ENCODE measurements at places on chromosomes 5 and 9.

- DNase-seq: no peak
These were observed 82.4 kb downstream of the SH3RF2 start for GRCh38 chr5:146018514-146019375.

- DNase-seq: no peak
These were observed 119.6 kb downstream of the SEC61B start for GRCh38 chr9:99341686-99342085.

DNA sequence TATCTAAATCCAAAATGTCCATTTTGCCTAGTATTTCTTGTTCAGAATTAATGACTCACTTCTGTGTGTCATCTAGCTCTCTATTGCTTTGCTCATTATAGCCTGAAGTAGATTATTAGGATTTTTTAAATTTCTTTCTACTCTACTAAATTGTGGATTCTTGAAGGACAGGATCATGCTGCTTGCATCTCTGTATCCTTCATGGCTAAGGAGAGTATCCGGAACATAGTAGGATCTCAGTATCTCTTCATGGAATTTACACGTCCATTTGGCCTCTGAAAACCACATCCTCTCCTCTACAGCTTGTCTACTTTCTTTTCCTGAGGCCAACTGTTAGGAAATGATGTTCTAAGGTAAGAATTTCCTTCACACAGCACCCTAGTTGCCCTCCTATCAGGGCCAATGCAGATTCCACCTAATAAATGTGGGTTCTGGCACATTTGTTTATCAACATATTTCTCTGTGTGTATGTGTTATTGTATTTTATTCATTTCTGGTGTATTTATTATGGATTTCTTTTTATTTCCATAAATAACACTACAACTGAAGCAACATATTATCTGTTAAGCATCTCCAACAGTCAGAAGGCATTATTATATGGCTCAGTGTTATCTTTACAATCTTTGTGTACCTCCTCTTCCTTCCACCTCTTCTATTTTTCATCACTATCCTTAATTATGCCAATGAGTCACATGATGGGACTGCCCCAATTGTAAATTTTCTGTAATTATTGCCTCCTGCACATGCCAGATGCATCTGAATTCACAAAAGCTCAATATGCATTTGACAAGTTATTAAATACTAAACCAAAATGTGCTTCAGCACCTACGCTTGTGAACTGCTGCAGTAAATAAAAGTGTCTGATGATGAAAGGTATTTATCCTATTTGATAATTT is 557.8 kb upstream of the TLE4 start:
- no peak for DNase-seq

- DNase-seq: peak; percentile 26
These were observed 210.6 kb downstream of the AUH start for GRCh38 chr9:91150998-91151717.

DNA sequence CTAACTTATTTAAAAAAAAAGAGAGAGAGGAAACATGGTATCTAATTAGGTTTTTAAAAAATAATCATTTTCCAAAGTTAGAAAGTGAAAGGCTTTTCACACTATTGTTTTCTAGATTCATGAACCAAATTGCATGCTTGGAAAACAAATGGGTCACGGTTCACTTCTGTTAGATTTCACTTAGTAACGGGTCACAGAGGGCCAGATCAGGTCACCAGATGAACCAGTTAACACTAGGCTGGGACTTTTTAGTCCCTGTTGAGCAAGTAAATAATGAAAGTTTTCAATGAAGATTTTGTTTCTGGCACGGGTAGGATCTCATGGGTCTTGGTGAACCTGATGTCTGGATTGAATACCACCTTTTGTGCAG is 207.2 kb upstream of the RFX3 start:
- no peak for DNase-seq

DNA sequence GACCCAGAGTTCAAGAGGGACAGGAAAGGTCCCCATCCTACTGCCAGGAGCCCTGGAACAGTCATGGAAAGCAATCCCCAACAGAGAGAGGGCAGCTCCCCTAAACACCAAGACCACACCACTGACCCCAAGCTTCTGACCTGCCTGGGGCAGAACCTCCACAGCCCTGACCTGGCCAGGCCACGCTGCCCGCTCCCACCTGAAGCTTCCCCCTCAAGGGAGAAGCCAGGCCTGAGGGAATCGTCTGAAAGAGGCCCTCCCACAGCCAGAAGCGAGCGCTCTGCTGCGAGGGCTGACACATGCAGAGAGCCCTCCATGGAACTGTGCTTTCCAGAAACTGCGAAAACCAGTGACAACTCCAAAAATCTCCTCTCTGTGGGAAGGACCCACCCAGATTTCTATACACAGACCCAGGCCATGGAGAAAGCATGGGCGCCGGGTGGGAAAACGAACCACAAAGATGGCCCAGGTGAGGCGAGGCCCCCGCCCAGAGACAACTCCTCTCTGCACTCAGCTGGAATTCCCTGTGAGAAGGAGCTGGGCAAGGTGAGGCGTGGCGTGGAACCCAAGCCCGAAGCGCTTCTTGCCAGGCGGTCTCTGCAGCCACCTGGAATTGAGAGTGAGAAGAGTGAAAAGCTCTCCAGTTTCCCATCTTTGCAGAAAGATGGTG is 31.6 kb downstream of the CD180 start:
- no peak for DNase-seq

GRCh38 chr9:133165452-133165730 is 1.7 kb upstream of the GBGT1 start:
- no peak for DNase-seq

- DNase-seq: no peak
These were observed 80.6 kb upstream of the POU5F2 start for GRCh38 chr5:93821891-93822415.

- DNase-seq: no peak
These were observed 385.2 kb upstream of the KLF4 start for GRCh38 chr9:107874591-107875369.

Measured in activated gamma-delta T cell treated with Interleukin-2 at 50 U/mL for 16 hours (primary cell).